ENCODE measurements at places on chromosomes 5 and 9.

GRCh38 chr5:139645430-139645871, 2.7 kb upstream of the CXXC5 start:
- no peak for DNase-seq

DNA sequence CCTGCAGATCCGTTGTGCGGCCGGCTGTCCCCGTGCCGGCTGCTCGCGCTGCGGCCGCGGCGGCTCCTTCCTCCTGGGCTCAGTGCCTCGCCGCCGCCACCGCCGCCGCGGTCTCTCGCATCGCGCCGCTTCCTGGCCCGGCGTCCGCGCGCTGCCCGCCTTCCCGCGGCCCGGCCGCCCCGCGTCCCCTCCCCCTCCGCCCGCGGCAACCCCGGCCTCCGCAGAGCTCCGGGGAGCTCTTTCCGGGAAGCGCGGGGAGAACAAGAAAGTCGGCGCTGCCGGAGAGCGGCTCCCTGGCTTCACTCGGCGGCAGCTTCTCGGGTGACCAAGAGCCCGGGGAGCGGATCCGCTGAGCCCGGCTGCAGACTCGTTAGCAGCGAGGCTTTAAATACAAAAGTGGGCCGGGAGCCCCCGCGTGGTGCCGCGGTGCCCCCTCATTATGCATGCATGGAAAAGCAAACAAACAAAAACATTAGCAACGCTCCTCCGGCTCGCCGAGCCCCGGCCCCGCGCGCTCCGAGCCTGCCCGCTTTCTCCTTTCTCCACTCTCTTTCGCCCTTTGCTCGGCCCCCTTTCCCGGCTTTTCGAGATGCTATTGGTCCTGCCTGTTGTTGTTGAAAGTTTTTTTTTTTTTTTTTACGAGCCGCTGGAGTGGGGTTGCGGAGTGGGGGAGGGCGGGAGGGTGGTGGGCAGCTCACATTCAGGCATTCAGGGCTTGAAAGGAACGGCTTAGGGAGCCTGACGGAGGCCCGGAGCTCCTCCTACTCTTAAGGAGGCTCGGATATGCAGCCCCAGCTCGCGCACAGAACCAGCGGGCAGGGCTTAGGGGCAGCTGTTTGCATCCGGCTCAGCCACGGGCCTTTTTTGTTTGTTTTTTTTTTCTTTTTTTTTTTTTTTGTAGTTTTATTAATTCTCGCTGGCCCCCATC, at the start of gene GAS1:
Gene GAS1 (minus strand): TSS at position 361 of the 928 bp plus-strand sequence. CDS start 727 bp downstream, outside the sequence.
- DNase-seq = peak; percentile 96

- DNase-seq = peak; percentile 73
Measured at GRCh38 chr5:55344392-55344992, 36.7 kb downstream of the MTREX start.

DNA sequence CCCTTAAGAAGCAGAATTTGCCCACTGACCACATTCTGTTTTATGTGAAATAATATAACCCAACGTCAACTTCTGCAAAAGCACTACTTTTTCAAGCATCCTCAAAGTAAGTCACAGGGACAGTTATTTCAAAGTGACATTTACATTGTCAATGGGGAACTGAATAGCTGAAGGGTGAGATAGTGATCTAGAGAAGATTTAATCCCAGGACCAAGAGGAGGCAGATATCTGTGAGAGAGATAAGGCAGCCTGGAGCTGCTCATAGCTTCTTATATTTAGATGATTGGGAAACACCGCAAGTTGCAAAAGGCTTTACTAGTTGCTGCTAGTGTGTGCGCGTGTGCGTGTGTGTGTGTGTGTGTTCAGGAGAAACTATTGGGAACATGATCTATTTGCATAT, 210.4 kb upstream of the RFX3 start:
- peak; percentile 78 for DNase-seq

DNA sequence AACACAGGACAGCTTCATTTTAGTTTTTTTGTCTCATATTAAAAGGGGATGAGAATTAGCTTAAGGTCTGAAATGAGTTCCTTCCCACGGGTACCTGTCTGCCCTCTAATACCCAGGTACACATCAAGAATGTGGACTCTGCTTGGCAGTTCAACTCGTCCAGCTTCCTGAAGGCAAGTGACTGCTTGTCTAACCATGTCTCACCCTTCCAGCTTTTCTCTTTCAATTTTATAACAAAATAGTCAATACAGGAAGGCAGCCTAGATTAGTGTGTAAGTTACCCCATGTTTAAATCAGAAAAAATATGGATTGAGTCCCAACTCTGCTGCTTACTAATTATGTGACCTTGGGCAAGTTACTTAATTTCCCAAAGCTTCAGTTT, 50.5 kb upstream of the C5orf46 start:
- DNase-seq = no peak

DNA sequence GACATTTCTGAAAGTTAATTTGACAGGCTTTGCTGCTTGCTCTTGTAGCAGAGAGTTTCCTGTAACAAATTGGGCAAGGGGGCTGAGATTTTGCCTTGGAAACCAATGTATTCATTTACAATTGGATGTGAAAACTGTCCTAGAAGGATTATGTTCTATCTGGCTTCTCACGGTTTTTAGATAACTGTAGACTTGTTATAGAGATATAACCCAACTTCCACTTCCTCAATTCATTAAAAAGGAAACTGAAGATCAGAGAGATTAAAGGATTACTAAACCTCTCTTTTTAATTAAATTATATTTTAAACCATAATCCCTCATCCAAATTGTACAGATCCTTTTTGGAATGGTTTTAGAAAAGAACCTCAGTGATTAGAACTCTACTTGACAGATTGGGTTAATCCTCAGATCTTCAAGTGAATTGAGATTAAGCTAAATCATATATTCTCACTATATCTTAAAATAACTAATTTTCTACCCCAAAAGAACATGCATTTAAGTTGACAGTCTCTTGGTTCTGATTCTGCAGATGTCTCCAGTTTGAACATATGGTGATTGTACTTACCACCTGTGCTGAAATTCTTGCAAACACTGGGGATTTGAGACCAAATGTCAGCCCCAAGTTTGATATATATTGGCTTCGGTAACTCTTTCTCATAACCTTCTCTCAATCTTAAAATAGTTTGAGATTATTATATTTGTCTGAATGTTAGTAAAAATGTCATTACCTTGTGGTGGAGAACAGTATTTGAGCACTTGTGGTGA, 130.1 kb upstream of the C9orf72 start:
- DNase-seq = no peak

DNA sequence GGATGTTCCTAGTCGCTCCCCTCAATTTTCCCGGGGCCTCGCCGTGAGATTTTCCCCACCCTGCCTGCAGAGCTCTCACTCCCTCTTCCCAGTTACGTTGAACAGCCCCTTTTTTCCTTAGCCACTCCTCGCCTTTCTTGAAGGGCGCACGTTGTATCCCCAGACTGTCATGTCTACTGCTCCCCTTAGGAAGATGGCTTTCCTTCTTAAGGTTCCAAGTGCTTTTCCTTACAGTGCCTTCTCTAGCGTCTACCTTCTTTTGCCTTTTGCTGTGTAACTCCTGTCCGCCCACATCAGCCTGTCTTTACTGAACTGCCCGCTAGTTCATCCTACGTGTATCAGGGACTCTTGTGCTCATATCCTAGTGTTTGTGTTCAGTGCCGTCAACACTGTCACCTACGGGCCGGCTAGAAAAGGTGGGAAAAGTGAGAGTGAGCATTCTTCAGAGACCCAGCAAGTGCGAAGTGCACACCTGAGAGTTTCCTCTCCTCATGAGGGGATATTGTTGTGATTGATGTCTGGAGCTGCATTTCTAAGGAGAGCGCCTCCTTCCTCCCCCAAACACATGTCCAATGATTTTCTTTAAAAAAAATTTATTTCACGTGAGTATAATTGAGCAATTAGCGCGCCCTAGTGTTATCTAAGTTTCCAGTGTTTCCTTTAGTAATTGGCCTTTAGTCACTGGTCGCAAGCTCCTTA, 764 bp downstream of the CAMLG start:
- DNase-seq = peak; percentile 73

DNA sequence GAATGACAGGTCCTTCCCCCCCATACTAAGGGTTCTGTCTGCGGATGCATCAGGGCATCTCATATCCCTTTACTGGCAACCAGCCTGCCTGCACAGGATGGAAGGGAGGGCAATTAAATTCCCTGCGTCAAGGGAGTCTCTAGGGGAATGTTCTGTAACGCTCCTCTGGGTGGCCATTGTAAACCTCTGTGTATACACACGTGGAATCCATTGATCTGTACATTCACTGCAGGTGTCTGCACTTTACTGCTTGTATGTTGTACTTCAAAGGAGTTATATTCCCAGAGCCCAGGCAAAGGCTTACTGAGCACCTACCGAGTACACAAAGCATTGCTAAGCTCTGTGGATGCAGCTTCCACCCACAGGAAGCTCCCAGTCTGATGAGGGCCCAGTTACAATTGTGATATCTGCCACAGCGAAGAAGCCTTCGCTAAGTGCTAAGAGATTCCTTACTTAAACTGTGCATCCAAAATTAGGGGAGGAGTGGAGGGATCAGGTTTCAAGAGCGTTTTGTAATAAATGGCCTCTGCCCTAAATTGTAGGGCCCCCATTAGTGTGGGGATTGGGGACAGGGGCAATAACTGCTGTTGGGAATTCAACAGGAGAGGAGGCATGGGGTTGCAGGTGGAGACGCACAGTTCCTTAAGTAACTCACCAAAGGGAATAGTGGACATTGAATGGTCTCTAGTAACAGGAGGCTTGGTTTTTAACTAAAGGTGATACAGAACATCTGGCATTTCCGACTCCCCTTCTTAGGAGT, 1.5 kb upstream of the RETREG1 start:
- no peak for DNase-seq

- no peak for DNase-seq
Measured at GRCh38 chr9:119164716-119165115, 204.5 kb downstream of the BRINP1 start.

GRCh38 chr9:106277966-106278365, 583.6 kb downstream of the TMEM38B start:
- no peak for DNase-seq

Measured in mesenchymal stem cell (in vitro differentiated cells and primary cell).